Activated CD8-positive, alpha-beta memory T cell treated with anti-CD3 and anti-CD28 coated beads for 4 hours (primary cell): ENCODE measurements at places on chromosomes 1 and 21.

GRCh38 chr1:117605164-117605773, 579 bp upstream of the TENT5C start:
- DNase-seq = no peak

GRCh38 chr1:52911541-52911940, 10.0 kb downstream of the ECHDC2 start:
- DNase-seq = no peak

DNA sequence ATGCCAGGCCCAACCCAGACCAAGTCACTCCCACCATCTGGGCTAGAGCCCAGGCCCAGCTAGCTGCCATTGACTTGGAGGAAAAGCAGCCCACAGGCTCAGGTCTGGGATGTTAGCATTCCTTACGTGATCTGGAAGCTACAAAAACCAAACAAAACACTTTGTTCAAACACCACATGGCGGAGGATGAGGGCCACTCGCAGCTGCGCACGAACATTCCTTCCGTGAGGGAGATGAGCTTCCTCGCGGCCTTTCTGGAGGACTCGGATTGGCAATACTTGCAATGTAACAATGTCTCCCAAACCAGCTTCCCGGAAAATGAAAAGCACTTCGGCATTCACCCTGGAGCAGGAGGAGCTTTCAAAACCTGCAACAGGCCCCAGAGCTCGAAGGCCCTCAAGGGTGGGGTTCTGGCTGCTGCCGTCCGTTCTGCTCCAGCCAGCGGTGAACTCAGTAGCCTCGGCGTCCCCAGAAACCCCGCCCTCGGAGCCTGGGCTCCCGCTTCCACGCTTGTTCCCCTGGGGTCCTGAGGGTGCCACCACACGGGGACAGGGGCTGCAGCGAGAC, 40.5 kb downstream of the COL6A1 start:
- DNase-seq = no peak

DNA sequence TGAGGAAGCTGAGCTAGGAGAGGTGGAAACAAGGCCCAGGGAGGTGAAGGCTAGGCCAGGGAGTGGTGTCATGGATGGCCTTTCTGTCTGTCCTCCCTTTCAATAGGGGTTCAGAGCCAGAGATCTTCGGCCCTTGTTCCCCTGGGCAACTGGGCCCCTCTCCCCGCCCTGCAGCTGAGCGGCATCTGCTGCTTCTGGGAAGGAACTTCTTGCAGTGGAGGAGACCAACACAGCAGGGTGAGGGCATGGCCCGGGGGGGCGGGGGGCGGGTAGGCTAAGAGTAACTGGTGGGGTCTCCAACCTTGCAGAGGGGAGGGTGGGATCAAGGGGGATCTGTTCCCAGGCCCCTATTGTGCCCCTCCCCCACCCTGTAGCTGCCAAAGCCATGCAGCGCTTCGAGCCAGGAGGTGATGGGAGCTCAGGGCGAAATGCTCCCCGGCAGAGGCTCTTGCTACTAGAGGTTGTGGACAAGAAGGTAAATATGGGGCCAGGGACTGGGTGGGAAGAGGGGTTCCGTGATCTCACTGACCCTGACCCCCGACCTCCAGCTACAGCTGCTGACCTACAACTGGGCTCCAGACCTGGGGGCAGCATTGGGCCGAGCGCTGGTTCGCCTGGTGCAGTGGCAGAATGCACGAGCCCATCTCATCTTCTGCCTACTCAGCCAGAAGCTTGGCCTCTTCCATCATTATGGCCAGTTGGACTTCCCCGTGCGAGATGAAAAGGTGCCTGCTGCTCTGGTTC, 11.7 kb downstream of the HYI start:
- no peak for DNase-seq

- no peak for DNase-seq
These were observed 902.1 kb downstream of the MRPL39 start for GRCh38 chr21:24705201-24705600.

GRCh38 chr1:27601771-27602461, 2.0 kb downstream of the AHDC1 start:
- DNase-seq = no peak

- DNase-seq = no peak
These were observed 7.0 kb upstream of the SMCP start for GRCh38 chr1:152870831-152871730.

DNA sequence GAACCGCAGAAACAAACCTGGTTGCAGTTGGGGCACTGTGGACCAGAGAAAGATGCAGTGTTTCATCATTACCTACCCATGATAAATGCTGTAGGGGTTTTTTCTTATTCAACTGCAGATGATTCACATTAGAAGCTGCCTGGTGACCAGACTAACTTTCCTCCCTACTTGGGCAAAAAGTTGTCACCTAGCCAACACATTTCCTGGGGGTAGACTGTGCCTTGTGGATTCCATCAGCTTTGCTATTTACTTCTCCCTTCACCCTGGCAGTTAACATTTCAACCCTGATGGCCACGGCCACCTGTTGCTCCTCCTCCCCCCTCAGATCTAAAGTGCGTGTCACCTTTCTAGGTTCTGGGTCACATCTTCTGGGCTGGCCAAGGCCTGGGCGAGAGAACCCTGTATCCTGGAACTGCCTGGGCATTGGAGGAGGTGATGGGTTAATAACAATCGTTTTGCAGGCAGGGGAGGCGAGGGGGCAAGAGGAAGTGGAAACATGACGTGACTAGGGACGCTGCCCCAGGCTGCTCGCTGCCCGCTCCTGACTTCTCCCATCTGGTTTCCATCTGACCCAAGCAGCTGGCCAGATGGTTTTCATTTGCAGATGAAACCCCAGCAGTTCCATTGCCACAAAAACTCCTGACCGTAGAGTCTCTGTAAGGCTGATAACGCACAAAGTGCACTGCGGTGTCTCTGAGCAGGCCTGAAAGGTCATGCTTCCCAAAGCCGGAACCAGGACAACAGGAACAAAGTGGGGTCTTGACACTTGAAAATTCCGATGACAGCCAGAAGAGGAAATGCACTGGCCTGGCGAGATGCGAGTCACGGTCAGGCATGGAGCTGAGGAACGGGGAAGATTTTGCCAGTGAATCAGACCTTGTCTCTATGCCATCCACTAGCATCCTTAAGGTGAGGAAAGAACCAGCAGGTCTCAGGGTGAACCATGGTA, 36.6 kb downstream of the CAPZB start:
- no peak for DNase-seq

GRCh38 chr1:229148041-229148671, 122.8 kb upstream of the RAB4A start:
- DNase-seq = no peak

DNA sequence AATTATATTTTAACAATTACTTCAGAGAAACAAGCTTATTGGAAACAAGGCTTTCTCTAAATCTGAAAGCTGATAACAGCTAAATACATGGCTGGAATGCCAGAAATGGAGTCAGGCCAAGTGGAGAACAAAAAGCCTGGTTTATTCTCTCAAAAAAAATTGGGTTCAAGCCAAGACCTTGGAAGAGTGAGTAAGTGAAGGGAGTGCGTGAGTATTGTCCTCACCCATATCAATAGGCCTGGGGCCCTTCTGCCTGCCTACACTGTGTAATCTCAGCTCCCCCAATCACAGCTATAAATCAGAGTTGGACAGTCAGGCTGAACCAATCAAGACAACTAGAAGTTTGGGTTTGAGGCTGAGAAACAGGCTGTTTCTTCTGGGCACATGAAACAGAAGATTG, 7.4 kb downstream of the KYAT3 start:
- DNase-seq = no peak

DNA sequence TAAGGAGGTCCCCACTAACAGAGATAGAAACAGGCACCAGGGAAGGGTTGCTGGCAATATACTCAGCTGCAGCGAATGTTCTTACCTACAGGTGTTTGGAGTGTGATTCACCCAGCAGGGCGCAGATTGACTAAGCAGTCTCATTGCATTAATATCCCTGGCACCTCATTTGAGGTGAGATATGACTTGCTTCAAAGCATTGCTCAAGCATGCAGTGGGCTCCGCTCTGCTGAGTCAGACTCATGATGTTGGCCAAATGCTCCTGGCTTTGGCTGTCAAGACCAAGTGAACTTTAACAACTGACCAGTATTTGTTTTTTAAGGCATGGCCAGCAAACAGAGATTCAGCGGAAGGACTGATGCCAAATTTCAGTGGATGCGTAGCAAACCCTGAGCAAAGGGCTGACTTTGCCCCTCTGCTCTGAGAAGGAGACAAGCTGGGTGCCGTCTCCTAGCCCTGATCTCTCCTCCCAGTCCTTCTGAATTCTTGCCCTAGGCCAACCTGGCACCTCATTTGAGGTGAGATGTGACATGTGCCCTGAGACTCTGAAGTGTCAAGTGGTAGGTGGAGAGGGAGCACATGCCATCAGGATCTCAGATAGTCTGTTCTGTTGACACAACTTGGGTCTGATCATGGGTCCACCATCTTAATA, 187.1 kb upstream of the COA6 start:
- no peak for DNase-seq

- no peak for DNase-seq
These were observed 169.1 kb downstream of the ZC3H11B start for GRCh38 chr1:219443763-219444162.

DNA sequence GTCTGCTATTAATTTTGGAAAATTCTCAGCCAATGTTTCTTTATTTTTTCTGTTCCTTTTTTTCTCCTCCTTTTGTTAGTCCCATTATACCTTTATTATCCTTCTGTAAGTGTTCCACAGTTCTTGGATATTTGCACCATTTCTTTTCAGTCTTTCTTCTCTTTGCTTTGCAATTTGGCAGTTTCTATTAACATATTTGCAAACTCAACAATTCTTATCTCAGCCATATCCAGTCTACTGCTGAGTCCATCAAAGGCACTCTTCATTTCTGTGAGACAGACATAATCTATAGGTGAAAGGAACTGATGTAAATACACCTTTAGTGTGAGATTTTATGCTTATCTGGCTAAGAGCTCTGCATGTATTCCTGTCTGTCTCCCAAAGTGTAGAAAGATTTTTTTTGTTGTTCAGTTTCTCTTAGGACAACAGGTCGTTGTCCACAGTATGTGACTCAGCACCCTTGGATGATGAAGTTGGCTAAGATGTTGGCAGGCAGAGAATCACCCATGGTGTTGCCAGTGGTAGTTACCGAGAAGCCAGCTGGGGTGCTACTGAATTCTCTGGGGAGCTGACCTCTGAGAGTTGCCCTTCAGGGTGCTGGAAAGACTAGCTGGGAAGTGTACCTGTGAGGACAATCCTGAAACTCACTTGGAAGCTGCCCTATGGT, 38.4 kb downstream of the LEPR start:
- no peak for DNase-seq

GRCh38 chr21:14773777-14774345, 227.7 kb upstream of the SAMSN1 start:
- peak; percentile 9 for DNase-seq

- DNase-seq = no peak
These were observed 16.7 kb downstream of the INAVA start for GRCh38 chr1:200911361-200911760.

- no peak for DNase-seq
These were observed 95.1 kb downstream of the JAK1 start for GRCh38 chr1:64871256-64871655.

DNA sequence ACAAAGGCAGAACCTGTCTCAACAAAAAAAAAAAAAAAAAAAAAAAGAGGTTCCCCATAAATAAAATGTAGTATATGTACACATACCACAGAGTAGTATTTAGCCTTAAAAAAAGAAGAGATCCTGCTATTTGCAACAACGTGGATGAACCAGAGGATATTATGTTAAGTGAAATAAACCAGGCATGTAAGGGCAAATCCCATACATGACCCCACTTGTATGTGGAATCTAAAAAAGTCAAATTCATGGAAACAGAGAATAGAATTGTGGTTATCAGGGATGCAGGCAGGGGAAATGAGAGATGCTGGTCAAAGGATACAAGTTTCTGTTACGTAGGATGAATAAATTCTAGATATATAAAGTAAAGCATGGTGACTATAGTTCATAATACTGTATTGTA, 16.7 kb downstream of the SLC44A3 start:
- DNase-seq = no peak

DNA sequence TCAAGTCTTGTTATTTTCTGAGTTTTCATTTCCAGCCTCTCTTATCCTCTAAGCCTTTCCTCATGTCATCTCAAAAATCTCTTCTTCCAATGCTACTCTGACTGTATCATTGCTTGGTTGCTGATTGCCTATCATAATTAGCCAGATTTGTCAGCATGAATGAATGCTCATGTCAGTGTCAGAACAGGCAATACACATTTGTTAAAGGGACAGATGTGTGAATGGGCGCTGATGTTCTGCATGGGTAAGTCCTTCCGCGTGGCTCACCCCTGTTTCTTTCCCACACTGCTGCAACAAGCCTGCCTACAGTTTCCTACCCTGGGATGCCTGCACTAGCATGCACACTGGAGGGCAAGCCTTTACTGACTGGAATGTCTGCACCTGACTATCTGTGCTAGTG, 100.6 kb downstream of the RHOU start:
- DNase-seq = no peak

DNA sequence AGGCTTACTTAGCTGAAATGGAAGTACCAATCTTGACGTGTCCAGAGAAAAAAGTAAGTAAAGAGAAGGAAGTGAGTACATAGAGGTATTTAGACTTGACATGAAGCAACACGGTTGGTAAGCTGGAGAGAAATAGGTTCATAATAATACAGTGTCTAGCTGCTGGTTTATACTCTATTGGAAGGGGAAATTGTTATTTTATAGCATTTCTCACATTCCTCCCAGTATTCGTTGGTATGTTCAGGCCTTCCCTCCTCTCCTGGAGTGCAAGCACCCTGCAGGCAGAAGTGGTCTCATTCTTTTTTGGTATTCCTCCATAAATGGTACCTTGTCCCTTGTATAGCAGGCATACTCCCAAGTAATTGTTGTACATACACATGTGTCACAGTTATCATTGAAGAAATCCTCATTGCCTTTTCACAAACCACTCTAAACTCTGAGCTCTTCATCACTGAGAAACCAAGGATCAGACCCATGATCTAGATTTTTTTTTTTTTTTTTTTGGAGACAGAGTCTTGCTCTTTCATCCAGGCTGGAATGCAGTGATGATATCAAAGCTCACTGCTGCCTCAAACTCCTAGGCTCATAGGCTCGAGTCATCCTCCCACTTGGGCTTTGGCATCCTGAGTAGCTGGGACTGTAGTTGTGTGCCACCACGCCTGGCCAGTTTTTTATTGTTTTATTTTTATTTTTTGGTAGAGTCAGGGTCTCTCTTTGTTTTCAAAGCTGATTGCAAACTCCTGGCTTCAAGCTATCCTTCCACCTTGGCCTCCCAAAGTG, 9.8 kb upstream of the IPO9 start:
- DNase-seq = no peak

DNA sequence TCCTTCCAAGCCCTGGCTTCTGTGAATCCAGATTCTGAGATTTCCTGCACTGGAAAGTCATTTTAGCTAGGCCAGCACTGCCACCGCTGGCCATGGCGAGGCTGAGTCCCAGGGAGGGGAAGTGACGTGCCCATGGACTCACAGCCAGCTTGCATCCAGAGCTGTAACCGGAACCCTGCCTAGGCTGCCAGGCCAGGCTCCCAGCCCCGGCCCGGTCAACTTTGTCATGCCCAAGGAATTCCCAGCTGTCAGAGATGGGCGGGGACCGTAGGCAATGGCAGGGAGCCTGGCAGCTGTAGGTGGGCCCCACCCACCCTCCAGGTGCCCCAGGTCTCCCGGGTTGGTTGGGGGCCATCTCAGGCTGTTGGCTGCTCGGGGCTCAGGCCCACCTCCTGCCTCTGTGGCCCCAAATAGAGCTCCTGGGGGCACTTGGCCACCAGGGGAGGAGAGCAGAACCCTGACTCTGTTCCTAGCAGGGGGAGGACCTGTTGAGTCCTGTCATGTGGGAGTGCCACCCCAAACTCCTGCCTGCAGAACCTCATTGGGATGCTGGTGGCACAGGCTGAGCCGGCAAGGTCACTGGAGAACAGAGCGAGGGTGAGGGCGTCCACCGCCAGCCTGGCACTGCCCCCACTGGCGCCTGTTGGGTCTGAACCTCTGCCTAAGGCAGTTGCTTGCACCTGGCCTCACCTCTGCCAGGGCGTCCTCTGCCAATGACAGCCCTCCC, 57.8 kb downstream of the FOXO6 start:
- DNase-seq = no peak
